GM23248 (cell line): ENCODE measurements at places on chromosomes 1 and 21. TPM values are rescaled to one million over a fixed set of nuclear protein-coding genes. Genes with fewer than 3 reads are reported as not detected.

ATP5IF1 gene
- total RNA-seq = 98.1 and 163 TPM in 2 replicates

PCNX2 gene
- total RNA-seq = 9.5 and 13.7 TPM in 2 replicates

CHAF1B gene
- total RNA-seq = 3.0 and 3.3 TPM in 2 replicates

CASZ1 gene
- under 0.01 and 0.54 TPM in 2 replicates for total RNA-seq

AKR7A2 gene
- 93.1 and 116 TPM in 2 replicates for total RNA-seq

KCNK1 gene
- total RNA-seq = 4.0 and 6.7 TPM in 2 replicates

LCE1C gene
- total RNA-seq = not detected in 2 replicates
